ENCODE measurements at places on chromosomes 7 and 10.

GRCh38 chr7:33420311-33420940 lies 291.1 kb downstream of the BBS9 start:
- no peak for DNase-seq
- H3K27ac ChIP-seq, result no peak overlapping the region
- no peak overlapping the region for H3K4me3 ChIP-seq
- no peaks in the 10 kb centered on the region for H3K4me1 ChIP-seq
- H3K27me3 ChIP-seq, result no peaks in the 10 kb centered on the region

DNA sequence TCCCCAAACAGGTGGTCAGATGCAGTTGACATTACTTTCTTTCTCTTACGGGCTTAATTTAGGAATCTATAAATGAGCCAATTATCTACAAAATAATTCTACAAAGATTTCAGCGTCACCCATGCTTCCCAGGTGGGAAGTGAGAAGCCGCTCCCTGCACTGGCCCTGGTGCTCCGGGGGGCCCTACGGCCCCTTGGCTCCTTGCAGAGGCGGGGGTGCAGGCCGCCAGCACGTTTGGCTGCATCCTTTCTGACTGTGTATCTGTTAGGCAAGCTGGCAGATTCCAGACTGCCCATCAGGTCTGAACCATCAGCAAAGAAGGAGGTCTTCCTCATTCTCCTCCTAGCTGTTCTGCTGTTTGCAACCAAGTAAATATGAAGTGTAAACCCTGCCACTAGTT lies 16.3 kb downstream of the VWC2 start:
- H3K4me3 ChIP-seq, result no peak overlapping the region
- peaks cover 14% of the 10 kb centered on the region for H3K4me1 ChIP-seq
- no peak overlapping the region for H3K27ac ChIP-seq
- H3K27me3 ChIP-seq, result no peaks in the 10 kb centered on the region
- DNase-seq, result no peak

DNA sequence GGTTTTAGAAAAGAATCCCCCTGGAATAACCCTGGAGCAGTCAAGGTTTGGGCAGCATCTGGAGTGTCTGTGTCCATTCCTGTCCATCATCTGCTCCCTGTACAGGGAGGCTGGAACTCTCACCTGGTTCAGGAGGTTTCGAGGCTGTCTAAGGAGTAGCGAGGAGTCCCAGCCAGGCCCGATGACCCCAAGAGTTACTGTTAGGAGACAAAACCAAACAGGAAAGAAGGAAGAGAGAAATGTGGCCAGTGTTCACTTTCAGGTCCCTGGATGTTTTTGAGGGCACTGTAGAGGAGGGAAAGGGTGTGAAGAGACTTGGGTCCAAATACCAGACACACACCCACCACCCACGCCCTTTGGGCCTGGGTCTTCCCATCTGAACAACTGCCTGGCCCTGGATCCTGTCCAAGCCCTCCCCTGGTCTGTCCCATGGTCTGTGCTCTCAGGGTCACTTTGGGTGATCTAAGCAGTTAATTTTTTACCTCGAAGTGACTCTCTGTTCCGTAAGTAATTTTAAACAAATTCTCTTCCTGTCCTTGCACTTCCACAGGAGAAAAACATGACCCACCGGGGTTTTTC lies 117.1 kb downstream of the ZMIZ1 start:
- H3K27ac ChIP-seq, result no peak overlapping the region
- no peak for DNase-seq
- H3K4me3 ChIP-seq, result no peak overlapping the region
- H3K4me1 ChIP-seq, result peaks cover 38% of the 10 kb centered on the region

- no peak overlapping the region for H3K4me3 ChIP-seq
- H3K36me3 ChIP-seq, result no peaks in the 10 kb centered on the region
- H3K27ac ChIP-seq, result no peak overlapping the region
- no peak for DNase-seq
- H3K4me1 ChIP-seq, result no peaks in the 10 kb centered on the region
- no peaks in the 10 kb centered on the region for H3K27me3 ChIP-seq
These were observed 29.7 kb downstream of the KLRG2 start for GRCh38 chr7:139453673-139454321.

DNA sequence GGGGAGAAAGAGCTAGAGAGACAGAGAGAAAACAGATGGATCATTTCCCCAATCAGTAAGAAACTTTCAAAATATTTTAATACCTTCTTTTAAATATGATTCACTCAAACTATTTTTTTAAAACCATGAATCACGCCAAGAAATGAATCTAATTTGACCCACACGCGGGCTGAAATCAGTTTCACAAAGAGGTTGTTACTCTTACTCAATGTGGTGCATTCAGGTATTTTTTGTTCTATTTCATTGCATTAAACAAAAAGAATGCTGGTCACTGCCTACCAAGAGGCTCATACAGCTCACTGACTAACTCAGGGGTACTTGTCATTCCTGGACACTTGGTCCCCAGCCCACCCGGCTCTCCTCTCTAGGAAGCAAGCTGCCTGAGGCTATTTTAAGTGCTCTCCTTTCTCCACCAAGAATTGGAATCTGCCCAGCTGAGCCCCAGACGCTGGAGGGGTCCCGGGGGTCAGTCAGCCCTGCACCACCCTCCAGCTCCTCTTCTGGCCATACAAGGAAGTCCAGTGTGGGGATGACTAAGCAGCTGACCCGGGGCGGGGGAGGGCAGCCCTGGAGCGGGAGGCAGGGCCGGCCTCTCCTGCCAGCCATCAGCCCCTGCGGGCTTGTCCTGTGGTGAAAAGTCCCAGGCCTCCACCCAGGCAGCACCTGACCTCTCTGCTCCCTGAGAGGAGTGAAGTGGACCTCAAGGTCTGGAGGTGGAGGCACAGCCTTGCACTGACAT lies 21.7 kb upstream of the PFKP start:
- peak overlapping the region; percentile 77 for H3K27ac ChIP-seq
- H3K27me3 ChIP-seq, result peaks cover 4% of the 10 kb centered on the region
- H3K4me3 ChIP-seq, result no peak overlapping the region
- peaks cover 43% of the 10 kb centered on the region for H3K4me1 ChIP-seq
- H3K36me3 ChIP-seq, result no peaks in the 10 kb centered on the region
- DNase-seq, result no peak

DNA sequence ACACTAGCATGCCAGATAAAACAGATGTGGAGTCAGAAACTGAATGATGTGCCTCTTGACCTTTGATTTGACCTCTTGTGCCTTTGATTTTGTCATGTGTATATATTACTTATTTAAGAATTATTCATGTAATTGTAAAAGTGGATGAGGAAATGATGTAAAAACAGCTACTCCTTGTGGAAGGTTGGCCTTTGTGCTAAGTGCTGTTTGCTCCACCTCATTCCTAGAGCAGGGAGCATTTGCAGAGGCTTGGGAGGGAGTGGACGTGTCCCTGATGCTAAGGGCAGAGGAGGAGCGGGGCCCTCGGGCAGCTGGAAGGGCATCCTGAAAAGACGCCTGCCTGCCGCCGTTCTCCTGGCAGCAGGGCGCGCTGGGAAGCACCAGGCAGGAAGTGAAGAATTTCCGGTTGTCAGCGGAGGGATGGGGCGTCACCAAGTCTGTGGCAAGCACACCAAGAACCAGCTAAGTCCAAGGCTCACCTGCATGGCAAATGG lies 197.6 kb upstream of the ZNF32 start:
- peaks cover 12% of the 10 kb centered on the region for H3K4me1 ChIP-seq
- H3K27ac ChIP-seq, result no peak overlapping the region
- DNase-seq, result no peak
- no peak overlapping the region for H3K4me3 ChIP-seq
- H3K36me3 ChIP-seq, result no peaks in the 10 kb centered on the region

DNA sequence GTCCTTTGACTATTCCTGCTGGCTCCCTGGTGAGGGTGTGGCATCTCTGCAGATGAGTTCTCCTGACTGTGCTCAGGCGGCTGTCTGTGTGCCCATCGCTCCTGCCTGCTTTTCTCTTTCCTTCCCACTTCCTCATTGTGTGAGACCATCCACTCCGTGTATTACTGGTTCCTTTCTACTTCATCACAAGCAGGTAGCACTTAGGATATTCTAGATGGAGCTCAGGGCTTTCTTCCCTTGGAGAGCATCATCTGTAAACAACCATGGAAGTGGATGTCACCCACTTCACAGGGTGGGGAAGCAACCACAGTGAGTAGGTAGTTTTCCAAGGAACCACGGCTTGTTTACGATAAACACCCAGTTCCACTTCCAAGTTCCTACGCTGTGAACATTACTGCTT lies 15.7 kb downstream of the DNAJB6 start:
- no peaks in the 10 kb centered on the region for H3K27me3 ChIP-seq
- DNase-seq, result no peak
- H3K36me3 ChIP-seq, result no peaks in the 10 kb centered on the region
- no peak overlapping the region for H3K27ac ChIP-seq
- H3K4me1 ChIP-seq, result peaks cover 48% of the 10 kb centered on the region

DNA sequence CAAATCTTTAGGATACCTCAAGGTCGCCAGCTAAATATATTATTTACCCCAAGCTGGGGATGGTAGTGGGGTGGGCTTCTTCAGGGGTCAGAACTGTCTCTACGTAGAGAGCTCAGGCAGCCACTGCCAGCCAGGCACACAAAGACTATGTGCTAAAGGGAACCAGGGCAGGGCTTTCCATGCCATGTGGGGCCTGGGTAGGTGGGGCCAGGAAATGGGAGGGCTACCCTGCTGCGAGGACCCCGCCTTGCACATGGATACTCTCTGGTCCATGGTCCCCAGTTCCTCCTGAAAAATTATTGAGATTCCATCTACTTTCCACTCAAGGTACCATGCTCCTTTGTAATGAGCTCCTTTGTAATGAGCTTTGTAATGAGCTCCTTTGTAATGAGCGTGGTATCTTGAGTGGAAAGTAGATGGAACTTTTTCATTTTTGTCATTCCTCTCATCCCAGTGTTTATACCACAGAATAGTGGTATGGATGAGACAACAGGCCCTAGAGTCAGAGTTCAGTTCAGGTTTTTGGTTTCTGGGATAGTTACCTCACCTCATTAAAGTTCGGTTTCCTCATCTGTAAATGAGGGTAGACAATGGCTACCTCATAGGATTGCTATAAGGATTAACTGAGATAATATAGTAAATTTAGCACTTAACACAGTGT lies 5.8 kb downstream of the SYNPO2L start:
- no peak for DNase-seq
- no peak overlapping the region for H3K27ac ChIP-seq
- no peaks in the 10 kb centered on the region for H3K27me3 ChIP-seq
- no peaks in the 10 kb centered on the region for H3K36me3 ChIP-seq
- H3K4me1 ChIP-seq, result peaks cover 12% of the 10 kb centered on the region
- H3K4me3 ChIP-seq, result no peak overlapping the region

- no peak for DNase-seq
- H3K4me1 ChIP-seq, result no peaks in the 10 kb centered on the region
- no peak overlapping the region for H3K4me3 ChIP-seq
- no peaks in the 10 kb centered on the region for H3K36me3 ChIP-seq
- H3K27me3 ChIP-seq, result no peaks in the 10 kb centered on the region
- no peak overlapping the region for H3K27ac ChIP-seq
These were observed 276.3 kb upstream of the KCND2 start for GRCh38 chr7:119996634-119997033.

DNA sequence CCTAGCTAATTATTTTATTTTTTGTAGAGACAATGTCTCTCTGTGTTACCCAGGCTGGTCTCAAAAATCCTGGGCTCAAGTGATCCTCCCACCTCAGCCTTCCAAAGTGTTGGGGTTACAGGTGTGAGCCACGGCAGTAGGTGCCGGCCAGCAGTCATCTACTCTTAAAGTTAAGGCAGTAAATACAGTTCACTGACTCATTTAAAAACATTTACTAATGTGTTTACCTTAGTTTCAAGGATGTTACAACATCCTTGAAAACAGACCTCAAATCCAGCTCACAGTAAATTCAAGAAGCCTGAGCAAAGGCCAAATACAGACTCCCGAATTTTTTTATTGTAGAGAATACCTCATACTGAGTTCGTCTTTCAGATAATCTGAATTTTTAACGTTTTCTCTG lies 29.6 kb upstream of the ABCB4 start:
- H3K27me3 ChIP-seq, result no peaks in the 10 kb centered on the region
- no peak for DNase-seq
- H3K36me3 ChIP-seq, result no peaks in the 10 kb centered on the region
- no peaks in the 10 kb centered on the region for H3K4me1 ChIP-seq
- H3K27ac ChIP-seq, result no peak overlapping the region

DNA sequence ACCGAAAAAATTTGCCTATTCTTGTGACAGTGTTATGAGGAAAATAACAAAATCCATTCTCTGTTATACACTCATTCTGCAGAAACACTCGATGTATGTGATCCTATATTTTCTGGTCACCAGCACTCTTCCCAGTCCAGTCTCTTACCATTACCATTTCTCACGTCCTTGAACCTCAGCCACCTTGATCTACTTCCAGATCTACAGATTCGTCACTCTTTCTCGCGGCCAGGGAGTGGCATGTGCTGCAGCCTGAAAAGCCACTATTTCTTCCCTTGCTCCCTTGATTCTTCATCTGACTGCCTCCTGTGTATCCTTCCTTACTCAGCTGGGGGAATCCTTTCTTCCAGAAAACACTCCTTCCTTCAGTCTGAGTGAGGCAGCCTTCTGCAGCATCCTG lies 14.1 kb upstream of the TAF3 start:
- peaks cover 8% of the 10 kb centered on the region for H3K36me3 ChIP-seq
- H3K4me1 ChIP-seq, result no peaks in the 10 kb centered on the region
- no peaks in the 10 kb centered on the region for H3K27me3 ChIP-seq
- no peak for DNase-seq
- H3K27ac ChIP-seq, result no peak overlapping the region

DNA sequence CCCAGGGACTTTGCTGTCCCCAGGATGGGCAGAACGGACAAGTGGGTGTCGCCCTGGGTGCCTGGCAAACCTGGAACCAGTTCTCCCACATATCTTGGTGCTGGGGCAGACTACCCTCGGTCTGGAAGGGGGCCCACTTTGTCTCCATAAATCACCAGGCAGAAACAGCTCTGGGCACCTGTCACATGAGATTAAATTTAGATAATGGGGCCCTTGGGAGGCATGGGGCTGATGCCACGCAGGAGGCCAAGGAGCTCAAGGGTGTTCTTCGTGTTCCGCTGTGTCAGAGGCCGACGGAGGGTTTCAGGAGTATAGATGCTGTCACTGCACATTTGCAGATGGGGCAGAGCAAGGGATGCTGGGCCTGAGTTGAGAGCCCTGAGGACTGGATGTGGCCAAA lies 72.7 kb downstream of the TMEM130 start:
- H3K27me3 ChIP-seq, result peaks cover 1% of the 10 kb centered on the region
- H3K36me3 ChIP-seq, result no peaks in the 10 kb centered on the region
- no peak overlapping the region for H3K4me3 ChIP-seq
- peaks cover 7% of the 10 kb centered on the region for H3K4me1 ChIP-seq

- no peak for DNase-seq
- H3K4me3 ChIP-seq, result no peak overlapping the region
- H3K27ac ChIP-seq, result no peak overlapping the region
- no peaks in the 10 kb centered on the region for H3K27me3 ChIP-seq
- H3K36me3 ChIP-seq, result no peaks in the 10 kb centered on the region
These were observed 623.6 kb downstream of the PTPRN2 start for GRCh38 chr7:157964016-157964415.

DNA sequence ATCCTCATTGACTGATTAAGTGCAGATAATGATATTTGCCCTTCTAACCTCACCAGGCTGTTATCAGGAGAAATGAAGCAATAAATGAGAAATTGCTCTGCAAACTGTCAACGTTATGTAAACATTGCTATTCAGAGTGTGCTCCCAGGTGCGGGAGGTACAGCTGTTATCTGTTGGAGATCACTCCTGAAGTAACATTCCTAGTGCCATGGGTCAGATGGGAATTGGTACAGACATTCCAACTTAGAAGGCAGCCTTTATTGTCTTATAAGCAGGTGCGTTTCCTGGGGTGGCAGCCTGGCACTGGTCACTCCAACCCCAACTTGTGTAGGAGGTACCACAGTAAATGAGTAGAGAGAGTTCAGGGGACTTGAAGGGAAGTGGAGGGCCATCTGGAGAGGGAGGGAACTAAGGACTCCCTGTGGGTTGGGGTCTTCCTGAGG lies 36.8 kb downstream of the HK1 start:
- no peak overlapping the region for H3K27ac ChIP-seq
- H3K4me1 ChIP-seq, result peaks cover 23% of the 10 kb centered on the region
- no peak overlapping the region for H3K4me3 ChIP-seq
- DNase-seq, result no peak
